ENCODE measurements at places on chromosomes 12 and 14.

DNA sequence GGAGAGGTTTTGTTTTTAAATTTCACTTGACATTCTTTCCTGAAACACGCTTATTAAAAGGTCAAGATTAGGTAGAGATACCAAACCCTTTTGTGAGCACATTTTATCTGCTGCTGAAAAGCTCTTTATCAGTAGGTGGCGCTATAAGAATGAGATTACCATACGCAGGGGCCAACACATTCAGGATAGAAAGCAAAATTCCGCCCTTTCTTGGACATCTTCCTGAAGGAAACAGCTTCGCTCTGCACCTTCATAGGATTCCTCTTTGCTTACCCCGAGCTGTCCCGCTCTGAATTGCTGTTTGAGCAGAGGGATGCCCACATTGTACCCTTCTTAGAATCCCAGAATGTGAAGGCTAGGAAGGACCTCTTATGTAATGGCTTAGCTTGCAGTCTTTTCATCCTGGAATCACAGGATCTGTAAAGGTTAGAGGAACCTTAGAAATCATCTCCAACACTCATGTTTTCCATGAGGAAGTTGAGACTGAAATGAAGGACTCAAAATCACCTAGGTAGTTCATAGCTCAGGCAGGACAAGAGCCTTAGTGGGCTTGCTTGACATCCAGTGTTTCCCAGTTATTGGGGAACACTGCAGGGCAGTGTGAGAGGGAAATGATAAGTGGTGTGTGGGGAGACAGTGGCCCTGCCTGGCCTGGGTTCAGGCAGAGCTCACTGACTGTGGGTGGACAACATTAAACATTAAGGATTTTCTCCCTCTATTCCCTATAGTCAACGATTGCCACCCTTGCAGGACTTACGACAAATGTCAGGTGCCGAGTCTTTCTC, 38.7 kb upstream of the CRY1 start:
- DNase-seq: no peak
- H3K4me1 ChIP-seq: no peaks in the 10 kb centered on the region
- no peaks in the 10 kb centered on the region for H3K36me3 ChIP-seq
- no peak overlapping the region for H3K27ac ChIP-seq

DNA sequence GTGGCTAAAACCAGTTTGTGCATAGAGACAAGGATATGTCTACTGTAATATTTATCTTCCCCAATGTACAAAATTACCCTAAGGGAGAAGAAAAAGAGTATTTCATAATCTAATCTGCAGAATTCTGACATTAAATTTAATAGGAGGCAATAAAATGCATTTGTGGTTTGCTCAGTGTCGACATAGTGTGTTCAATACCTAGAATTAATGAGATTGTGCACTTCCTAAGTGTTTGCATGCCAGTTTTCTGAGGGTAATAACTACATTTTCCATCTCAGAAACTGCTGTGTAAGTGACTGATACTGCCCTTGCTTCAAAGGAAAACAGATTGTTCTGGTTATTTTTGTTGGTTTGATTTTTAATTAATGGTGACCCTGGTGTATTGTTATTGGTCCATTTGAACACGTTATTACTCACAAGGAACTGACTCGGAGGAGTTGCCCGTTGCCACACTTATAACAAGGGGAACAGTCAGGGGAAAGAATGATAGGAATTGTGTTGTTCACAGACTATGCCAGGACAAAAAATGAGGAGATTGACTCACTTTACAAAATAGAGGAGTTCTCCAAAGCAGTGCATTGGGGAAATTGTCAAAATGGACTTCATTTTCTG, 960.3 kb upstream of the TMEM132C start:
- H3K27ac ChIP-seq: no peak overlapping the region
- H3K27me3 ChIP-seq: peaks cover 5% of the 10 kb centered on the region
- no peak overlapping the region for H3K4me3 ChIP-seq

- H3K27me3 ChIP-seq: peaks cover 34% of the 10 kb centered on the region
- no peaks in the 10 kb centered on the region for H3K36me3 ChIP-seq
- no peak for DNase-seq
- no peaks in the 10 kb centered on the region for H3K4me1 ChIP-seq
Observed at GRCh38 chr12:117114784-117115183, 15.6 kb upstream of the TESC start.

DNA sequence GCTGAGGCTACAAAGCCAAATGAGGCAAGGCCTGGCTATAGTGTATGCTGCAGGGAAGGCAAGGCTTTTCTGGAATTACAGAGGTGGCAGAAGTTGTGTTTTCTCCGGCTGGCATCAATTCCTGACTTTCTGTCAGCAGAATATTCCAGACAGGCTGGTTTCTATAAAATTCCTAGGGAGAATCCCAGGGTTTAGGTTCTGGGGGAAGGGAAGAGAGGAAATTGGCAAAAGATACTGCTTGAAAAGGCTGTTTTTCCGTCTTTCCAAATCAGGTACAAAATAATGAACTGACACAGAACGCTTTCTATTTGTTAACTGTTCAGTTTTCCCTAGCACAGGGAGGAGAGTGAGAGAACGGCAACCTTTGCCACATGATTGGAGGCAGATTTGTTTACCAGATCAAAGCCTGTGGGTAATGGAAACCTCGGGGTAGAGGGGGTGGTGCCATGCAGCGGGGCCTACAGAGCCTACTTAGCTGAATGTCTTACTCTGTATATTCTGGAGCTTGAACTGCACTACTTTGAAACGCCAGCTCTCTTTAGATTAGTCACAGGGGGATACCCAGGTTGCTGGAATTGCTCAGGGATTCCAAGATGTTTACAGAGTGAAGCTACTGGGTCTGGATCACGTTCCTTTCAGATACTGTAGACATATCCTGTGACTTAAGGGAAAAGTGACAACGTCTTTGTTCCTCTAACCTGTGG, 65.8 kb upstream of the DACT1 start:
- peaks cover 44% of the 10 kb centered on the region for H3K4me1 ChIP-seq
- DNase-seq: peak; percentile 74
- H3K27me3 ChIP-seq: no peaks in the 10 kb centered on the region
- H3K36me3 ChIP-seq: no peaks in the 10 kb centered on the region
- H3K27ac ChIP-seq: peak overlapping the region; percentile 87
- H3K4me3 ChIP-seq: peak overlapping the region; percentile 38

GRCh38 chr12:75863533-75863932, 168.0 kb downstream of the PHLDA1 start:
- peaks cover 8% of the 10 kb centered on the region for H3K4me1 ChIP-seq
- no peaks in the 10 kb centered on the region for H3K36me3 ChIP-seq
- no peak overlapping the region for H3K27ac ChIP-seq
- DNase-seq: no peak

GRCh38 chr12:3199551-3200031, 122.4 kb downstream of the TSPAN9 start:
- DNase-seq: no peak
- no peaks in the 10 kb centered on the region for H3K36me3 ChIP-seq
- peaks cover 85% of the 10 kb centered on the region for H3K27me3 ChIP-seq
- no peak overlapping the region for H3K4me3 ChIP-seq

DNA sequence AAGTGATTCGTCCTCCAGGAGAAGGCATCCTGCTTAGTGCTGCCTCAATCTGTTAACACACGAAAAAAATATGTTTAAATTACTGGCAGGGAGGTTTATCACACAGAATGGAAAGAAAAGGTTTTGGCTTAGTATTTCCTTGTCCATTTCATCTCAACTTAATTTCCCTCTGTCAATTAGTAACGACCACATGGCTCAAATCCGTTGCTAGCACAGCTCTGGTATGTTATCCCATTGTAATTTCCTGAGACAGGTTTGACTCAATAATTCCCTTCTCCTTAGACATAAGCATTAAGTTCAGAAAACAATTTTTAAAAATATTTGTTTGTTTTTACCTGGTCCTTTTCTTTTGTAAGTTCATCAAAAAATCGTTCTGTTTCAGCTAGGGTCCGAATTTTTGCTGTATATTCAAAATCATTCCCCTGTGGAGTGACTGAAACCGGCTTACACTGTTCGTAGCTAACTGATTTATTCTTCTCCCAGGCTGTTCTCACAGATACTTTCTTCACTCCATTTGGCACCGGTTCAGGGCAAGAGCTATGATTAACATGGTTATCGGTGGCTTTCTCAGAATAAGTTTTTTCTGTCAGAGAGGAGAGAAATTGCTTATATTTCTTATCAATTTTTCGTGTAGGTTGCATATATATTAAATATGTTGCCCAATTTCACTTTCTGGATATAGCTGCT, 10.1 kb upstream of the PITPNM2 start:
- no peak for DNase-seq
- H3K27me3 ChIP-seq: no peaks in the 10 kb centered on the region
- H3K27ac ChIP-seq: no peak overlapping the region
- no peaks in the 10 kb centered on the region for H3K4me1 ChIP-seq
- H3K4me3 ChIP-seq: no peak overlapping the region
- peaks cover 38% of the 10 kb centered on the region for H3K36me3 ChIP-seq

DNA sequence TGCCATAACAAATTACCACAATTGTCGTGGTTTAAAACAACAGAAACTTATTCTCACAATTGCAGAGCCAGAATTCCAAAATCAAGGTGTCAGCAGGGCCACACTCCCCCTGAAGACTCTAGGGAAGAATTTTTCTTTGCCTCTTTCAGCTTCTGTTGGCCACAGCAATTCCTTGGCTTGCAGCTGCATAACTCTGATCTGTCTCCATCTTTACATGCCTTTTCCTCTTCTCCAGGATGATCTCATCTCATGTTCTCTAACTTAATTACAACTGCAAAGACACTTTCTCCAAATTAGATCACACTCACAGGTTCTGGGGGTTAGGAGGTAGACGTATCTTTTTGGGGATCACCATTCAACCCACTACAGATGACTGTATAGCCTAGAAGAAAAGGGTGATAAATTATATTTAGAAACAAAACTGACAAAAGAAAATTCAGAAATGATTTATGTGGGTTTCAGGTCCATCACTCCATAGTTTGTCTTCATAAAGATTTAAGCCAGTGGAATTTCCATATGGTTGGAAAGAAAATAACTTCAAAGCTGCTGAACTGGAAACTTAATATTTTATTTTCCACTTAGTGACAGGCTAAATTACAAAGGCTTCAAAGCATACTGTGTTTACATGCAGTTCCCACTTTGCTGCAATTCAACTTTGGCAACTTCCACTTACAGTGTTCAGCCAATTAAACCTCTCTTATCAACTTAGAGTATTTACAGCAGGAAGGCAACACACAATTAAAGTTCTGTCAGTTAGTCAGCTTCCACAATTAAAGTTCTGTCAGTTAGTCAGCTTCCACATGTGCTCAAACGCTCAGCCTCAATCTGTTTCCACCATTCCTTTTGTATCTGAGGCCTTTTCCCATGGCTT, 213.3 kb downstream of the EPS8 start:
- DNase-seq: no peak
- H3K4me3 ChIP-seq: no peak overlapping the region
- no peaks in the 10 kb centered on the region for H3K27me3 ChIP-seq
- H3K36me3 ChIP-seq: peaks cover 83% of the 10 kb centered on the region
- no peak overlapping the region for H3K27ac ChIP-seq
- peaks cover 41% of the 10 kb centered on the region for H3K4me1 ChIP-seq

DNA sequence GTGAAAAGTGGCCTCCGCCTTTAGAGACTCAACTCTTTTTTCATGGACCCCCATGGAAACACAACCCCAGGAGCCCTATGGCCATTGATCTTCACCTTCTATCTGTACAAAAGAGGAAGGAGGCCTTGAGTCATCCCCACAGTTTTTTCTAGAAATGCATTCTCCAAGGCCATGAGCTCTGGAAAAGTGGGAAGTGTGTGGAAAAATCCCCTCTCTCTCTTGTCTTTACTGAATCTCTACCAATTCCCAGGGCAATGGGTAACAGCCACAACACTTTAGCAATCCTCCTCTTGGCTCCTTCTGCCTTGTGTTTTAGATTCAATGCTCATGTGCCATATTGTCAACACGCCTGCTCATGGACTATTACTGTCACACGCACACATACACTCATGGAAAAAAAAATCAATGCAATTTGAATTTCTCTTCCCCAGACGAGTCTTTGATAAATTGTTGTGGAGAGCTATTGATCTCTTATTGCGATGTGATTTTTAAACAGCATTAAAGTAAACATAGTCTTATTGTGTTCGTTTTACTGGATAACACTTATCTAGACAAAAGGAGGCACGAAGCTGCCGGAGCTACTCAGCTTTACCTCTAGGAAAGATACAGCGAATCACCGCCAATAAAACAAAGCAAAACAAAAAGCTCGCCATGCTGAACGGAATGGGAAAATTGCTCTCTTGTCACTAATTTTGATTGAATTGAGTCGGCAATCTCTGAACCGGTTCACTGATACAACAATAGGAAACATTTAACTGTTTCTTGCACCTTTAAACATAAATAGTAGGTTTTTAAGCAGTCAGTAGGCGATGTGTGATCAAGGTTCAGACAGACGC, 260.3 kb downstream of the VRK1 start:
- no peaks in the 10 kb centered on the region for H3K4me1 ChIP-seq
- H3K4me3 ChIP-seq: no peak overlapping the region
- DNase-seq: no peak
- no peak overlapping the region for H3K27ac ChIP-seq
- no peaks in the 10 kb centered on the region for H3K36me3 ChIP-seq

DNA sequence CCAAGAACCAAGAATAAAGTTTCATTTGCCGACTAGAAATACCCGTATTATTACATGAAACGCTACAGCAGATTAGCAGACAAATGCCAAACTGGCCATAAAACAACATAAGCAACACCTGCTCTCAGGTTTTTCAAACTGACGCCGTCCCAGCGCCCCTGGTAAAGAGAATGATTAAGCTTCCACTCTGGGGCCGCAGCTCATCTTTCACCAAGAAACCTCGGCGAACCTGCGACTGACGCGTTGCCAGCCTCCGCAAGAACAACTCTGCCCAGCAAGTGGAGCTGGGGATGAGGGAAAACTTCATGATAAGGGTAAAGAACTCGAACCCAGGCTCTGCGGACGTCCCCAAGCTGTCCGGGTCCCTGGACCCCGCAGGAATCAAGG, 530 bp downstream of the ARL1 start:
- DNase-seq: peak; percentile 32
- H3K4me1 ChIP-seq: peaks cover 24% of the 10 kb centered on the region
- H3K27ac ChIP-seq: peak overlapping the region; percentile 91
- H3K36me3 ChIP-seq: peaks cover 6% of the 10 kb centered on the region
- H3K27me3 ChIP-seq: peaks cover 7% of the 10 kb centered on the region

DNA sequence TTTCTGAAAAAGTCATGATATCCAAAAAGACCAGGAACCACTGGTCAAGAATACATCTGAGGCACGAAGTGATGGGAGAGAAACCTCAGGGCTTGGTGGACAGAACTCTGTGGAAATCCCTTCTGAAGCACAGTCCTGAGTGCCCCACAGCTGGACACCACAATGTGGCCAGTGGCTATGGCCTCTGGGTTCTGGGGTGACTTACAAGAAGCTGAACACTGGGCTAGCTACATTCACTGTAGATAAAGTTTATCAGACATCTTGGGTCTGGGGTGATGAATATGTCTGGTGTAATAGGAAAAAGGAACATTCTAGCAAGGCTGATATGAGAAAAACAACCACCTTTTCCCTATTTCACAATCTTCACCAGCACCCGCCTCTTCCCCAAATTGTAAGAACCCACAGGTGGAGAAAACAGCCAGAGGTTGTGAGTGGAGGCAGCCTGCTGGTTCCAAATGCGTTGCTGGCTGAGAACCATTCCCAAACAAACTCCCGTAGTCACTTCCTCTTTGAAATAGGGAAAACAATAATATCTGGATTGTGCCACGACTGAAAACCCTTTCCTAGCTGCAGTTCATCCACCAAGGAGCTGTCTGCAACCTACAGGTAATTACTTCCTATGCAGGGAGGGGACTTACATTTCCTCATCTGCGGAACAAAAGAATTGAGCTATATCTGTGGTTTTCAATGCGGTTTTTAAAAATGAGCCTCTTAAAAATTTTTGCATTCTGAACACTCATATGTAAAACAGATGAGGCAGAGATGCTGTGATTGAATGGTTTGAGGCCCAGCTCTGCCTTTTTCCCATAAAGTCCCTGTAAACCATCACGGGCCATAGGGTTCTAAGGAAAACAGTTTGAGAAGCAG, 193.6 kb downstream of the SLC41A2 start:
- H3K4me3 ChIP-seq: no peak overlapping the region
- no peak for DNase-seq
- peak overlapping the region; percentile 42 for H3K27ac ChIP-seq
- no peaks in the 10 kb centered on the region for H3K27me3 ChIP-seq
- H3K4me1 ChIP-seq: peaks cover 35% of the 10 kb centered on the region
- H3K36me3 ChIP-seq: peaks cover 19% of the 10 kb centered on the region
